ENCODE measurements at places on chromosomes 6 and 20.

DNA sequence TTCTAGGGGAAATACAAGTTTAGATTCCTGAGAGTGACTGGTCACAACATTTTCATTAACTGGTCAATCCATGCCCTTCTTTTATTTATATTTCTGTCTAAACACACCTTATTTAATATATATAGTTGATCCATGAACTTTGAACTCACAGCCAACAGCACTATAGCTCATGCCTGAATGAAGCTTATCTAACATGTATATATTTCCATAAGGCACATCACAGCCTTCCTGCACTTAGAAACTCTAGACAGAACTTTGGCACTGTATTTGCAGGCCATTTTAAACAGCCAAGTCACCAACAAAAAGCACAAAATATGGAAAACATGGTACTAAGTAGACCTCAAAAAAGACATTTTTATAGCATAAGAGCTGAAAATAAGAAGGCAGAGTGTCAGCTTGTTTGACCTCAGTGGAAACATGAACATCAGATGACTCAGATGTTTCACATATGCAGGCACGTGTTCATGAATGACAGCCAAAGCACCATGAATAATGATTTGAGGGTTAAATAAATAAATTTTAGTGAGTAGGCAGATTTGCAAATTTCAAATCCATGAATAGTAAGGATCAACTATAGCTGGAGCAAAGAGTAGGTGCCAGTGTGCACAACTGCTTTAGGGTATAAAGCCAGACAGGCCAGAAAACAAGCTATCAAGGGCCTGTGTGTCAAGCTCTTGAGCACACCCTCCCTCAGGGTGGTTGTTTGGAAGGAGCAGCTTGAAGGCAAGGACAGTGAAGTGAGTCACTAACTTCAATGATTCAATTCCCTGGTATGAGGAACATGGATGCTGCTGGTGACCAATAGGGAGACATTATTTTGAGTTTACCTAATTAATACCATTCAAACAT lies 88.9 kb upstream of the NT5E start:
- DNase-seq, result no peak

DNA sequence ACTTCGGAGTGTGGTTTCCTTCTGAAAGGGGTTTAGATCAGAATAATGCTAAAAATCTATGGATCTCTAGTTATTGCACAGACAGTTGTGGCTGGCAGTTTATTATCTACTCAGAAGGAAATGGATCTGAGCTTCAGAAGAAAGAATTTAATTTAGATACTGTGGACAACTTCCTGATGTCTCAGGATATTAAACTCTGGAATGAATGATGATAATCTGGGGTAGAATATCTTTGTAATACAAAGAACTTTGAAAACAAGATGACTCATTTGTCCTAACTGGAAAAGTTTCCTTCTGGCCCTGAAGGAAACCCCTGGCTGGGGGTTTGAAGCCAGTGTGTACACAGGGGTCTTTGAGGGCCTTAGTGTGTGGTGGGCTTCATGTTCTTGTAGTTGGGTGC lies 78.0 kb downstream of the EDN3 start:
- DNase-seq, result no peak

DNA sequence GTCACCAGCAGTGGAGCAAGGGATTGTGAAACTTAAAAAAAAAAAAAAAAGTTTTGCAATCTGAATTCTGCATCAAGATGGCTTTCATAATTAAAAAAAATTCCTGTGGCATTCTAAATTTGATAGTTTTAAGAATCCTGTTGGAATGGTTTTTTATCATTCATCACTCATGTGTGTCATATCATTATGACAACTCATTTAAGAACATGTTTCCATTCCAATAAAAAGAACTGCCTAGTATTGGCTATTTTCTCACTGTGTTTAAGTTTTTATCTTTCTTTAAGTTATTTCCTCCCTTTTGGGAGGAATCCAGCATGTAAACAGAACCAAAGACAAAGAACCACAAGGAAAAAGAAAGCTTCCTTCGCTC lies 26.2 kb upstream of the RHAG start:
- DNase-seq, result no peak

GRCh38 chr20:38840053-38840893 lies 34.8 kb downstream of the PPP1R16B start:
- DNase-seq, result peak; percentile 80

GRCh38 chr6:1497761-1498105 lies 108.4 kb downstream of the FOXF2 start:
- no peak for DNase-seq

GRCh38 chr6:1577896-1578745 lies 31.6 kb upstream of the FOXC1 start:
- DNase-seq, result no peak

DNA sequence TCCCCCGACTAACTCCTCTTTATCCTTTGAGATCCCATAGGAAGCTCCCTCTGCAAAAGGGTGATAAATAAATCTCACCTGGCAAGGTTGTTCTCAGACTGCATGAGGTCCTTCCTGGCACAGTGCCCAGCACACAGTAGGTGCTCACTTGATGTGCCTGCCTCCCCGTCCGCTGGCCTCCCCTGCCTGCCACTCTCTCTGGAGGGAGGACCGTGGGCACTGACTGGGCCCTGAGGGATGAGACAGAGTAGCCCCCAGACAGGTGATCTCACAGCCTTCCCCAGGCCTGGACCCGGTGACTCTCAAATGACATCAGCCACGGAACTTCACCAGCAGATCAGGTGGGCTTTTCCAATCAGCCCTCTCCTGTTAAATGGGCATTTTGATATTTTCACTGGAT lies 57.4 kb downstream of the CHMP4B start:
- DNase-seq, result no peak

DNA sequence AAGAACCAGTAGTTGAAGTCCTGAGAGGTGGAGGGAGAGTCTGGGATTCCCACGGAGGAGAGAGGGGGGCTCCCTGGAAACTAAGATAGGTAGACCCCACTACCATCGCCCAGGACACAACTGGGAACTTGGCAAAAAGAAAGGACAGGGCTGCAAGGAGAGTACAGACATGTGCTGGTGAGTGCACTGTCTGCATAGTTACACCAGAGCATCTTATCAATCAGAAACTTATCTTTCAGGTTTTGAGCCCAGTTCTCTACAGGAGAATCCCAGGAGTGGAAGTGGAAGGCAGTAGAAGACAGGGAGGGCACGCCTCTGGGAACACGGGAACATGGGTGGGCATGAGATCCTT lies 12.2 kb downstream of the NFKBIL1 start:
- DNase-seq, result no peak

DNA sequence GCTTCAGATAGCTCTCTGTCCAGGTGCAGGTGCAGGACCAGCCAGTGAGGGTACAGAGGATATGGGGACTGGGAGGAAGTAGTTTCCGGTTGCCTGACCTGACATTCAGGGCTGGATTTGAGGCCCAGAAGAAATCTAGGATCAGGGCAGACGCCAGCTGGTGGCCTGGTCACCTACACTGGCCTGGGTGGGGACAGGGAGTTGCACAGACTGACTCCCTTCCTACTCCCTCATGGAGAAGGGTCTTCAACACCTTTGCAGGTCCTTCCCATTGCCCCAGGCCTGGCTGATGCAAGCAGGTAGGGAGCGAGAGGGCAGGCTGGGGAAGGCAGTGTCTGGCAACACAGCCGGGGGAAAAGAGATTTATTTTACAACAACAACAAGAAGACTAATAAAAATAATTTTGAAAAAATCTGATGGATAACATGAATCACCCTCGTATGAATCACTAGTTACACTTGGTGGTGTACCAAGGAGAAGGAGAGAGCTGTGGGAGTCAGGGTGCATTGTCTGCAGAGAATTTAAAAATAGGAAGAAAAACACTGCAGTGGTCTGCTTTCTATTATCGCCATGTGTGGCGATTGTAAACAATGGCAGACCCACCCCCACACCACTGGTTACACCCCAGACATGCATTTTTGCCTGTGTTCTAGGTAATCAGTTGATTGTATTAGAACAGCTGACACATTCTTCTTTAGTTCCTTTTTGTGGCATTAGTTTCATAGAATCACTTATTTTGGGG lies 62.3 kb upstream of the SNX9 start:
- no peak for DNase-seq

- peak; percentile 90 for DNase-seq
Measured at GRCh38 chr20:33732166-33732970, 572 bp downstream of the ZNF341 start.

GRCh38 chr6:82419859-82420258 lies 56.2 kb downstream of the TPBG start:
- DNase-seq, result no peak

- DNase-seq, result no peak
Measured at GRCh38 chr6:130262008-130262407, 39.3 kb upstream of the SAMD3 start.

DNA sequence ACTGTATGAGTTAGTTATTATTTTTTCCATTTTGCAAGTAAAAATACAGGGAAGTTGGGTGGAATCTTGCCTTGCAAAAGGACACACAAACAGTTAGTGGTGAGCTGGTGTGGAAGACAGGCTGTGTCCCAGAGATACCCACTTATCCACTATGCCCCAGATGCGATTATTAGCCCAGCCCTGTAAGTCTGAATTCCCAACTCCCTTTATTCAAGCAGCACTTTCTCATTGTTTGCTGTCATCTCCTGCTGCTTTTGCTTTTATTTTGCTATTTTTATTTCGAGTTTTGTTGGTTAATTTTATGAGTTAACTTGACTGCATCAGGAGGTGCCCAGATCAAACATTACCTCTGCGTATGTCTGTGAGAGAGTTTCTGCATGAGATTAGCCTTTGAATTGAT lies 239.4 kb downstream of the DOK5 start:
- no peak for DNase-seq

DNA sequence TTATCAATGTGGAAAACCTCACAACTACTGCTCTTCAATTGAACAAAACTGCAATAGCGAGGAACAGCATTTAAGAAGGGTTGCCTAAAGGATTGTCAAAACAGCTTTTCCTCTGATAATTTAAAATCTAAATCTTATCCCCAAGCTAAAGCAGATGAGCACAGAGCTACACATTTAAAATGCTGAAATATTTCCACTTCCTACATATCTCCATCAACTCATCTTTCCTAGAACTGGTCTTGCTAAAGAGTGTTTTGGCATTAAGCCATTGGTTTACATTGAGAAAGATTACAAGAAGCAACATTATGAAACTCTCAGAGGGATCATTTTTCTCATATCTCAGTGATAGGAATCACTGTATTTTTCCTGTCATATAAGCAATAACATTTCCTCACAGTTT lies 3.6 kb downstream of the OR10C1 start:
- no peak for DNase-seq

DNA sequence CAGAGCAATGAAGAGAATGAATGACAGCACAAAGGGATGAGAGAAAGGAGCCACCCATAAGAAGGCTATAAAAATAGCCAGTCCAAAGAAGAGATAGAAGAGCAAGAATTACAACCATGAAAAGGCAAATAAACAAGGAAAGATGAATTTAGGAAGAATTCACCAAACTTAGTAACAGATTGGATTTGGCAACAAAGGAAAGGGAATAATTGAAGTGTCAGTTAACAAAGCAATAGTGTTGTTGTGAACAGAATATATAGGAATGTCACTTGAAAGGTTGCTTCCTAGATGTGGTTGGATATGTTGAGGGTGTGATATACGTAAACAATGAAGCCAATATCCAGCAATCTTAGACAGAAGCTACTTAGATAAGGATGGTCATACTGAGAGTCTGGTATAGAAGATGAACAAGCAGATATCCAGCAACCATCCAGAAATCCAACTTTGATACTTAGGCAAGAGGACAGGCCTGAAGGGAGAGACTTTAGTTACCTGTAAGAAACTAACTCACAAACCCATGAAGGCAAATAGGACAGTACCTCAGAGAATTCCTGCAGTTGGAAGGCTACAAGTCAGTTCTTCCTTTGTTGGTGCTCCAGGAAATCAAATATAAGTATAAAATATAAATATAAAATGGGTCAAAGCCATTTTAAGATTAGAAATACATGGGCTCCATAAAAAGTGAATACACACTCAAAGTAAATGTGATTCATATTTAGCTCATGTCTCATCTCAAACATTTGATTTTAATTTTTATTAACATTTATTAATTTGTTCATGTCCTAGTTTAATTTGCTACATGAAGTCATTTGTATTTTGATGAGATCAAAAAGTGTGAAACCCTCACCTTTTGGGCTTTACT lies 106.5 kb downstream of the HFE start:
- no peak for DNase-seq

DNA sequence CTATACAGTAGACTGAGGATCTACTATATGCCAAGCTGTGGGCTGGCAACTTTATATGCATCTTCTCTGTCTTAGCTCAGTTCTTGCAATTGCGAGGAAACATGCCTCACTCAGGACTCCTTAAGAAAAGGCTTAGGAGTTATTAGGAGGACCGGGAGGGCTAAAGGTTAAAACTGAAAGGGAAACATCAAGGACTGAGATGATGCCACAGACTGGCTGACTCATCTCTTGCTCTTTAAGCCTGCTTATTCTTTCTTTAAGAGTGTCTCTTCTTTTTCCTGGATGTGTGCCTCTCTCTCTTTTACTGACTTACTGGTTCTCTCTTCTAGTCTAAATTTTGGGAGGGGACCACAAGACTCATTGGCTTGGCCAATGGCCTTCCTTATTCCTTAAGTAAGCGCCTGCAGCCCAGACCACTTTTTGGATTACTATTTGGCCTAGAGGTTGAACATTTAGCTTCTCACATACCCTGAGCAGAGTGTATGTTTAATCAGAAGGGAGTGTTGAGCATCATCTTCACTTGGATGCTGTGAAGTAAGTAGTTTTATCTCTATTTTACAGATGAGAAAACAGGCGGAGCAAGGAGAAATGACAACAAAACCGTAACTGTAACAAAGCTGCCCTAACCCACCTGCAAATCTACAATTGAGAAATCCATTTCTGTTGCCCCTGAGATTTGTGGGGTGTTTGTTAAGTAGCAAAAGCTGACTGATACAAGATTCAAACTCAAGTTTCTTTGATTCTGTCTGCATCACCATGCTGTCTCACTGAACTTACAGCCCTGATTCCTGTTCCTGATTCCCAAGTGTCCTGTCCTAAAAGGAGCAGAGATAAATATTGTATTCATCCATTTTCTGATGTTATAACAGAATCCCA lies 7.2 kb upstream of the SDC4 start:
- DNase-seq, result no peak

DNA sequence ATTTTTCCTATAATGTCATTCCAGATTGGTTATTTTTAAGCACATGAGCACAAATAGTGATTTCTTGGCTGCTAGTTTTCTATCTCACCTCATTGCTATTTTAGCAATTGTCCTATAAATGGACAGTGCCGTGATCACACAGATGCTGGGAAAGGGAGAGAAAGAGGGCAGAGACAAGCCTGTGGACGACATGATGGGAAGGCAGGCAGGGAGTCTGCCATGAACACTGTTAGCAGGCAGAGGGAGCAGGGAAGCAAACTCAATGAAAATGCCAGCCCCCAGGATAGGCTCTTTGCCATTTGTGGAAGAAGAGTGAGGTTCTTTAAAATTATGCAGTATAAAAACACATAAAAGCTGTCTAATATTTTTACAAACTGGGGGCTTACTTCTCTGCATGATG lies 96.8 kb downstream of the ADTRP start:
- no peak for DNase-seq
